CD4-positive, alpha-beta T cell treated with Interleukin-6 at 100 ng/mL for 8 hours (primary cell): ENCODE measurements at places on chromosomes 4 and X.

- DNase-seq = no peak
These were observed 10.3 kb downstream of the ELOVL6 start for GRCh38 chr4:110188113-110188512.

GRCh38 chrX:63186137-63186536 lies 165.0 kb downstream of the SPIN4 start:
- no peak for DNase-seq

GRCh38 chrX:13386636-13387035 lies 66.8 kb upstream of the ATXN3L start:
- DNase-seq = no peak

DNA sequence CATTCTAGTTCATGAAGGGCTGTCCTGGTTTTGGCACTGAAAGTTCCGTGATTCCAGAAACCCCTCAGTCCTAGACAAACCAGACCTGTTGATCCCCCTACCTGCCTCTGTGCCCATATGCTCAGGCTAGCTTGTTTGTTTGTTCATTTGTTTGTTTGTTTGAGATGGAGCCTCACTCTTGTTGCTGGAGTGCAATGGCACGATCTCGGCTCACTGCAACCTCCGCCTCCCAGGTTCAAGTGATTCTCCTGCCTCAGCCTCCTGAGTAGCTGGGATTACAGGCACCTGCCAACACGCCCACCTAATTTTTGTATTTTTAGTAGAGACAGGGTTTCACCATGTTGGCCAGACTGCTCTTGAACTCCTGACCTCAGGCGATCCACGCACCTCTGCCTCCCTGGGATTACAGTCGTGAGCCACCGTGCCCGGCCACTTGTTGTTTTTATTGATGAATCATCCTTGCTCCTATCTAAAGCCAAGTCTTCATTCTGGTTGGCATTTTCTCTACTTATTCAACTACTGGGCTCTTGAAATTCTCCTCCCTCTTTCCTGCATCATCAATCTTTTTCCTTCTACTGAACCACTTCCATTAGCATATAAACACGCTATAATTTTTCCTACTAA lies 86.3 kb upstream of the BMP2K start:
- no peak for DNase-seq

DNA sequence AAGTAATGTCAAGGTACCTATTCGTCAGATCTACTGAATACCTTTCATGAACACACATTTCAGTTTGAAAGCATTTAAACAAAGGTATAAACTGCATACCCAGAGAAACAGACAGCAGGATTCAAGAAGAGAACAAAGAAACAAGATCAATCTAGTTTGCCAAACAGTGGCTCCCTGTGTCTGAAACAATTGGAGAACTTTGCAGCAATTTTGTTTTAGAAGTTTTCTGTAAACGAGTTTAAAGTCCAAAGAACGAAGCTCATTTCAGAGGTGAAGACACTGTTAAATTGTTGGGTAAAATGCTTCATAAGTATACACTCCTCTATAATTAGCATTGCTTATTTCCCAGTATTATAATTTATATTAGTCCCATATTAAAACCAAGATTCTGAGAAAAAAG lies 21.4 kb upstream of the NSUN7 start:
- no peak for DNase-seq

- DNase-seq = no peak
These were observed 81.8 kb downstream of the MID1IP1 start for GRCh38 chrX:38882894-38883626.

DNA sequence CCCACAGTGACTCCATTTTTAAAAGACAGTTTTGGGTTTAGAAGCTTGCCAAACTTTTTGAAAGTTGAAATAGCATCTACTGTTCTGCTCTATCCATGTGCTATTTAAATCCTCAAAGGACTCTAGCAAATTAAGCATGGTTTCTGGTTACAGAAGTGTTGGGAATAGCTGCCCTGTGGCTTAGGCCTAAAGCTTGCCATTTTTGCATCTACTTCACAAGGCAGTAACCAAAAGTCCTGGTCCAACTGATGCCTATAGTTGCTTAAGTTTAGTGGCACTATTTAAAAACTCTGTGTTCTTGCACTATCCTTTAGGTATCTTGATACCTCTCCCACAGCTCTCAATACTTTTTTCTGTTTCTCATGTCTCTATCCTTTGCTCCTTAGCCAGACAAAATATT lies 251.0 kb upstream of the GPC4 start:
- DNase-seq = no peak

DNA sequence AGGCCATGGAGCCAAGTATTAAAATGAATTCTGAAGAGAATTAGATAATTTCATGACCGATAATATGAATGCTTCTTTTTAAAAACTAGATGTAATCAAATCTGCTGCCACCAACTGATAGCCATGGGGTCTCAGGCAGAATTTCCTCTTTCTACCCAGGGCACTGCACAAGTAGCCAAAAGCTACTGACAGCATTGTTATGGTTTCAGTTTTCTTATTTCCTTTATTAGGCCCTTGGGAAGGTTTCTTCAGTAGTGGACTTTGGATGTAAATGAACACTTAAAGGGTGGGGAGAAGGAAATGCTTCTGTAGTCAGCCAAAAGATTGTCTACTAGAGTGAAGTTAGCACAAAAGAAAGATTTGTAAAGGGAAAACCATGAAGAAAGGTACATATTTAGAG lies 686.0 kb downstream of the ADGRL3 start:
- DNase-seq = no peak

GRCh38 chr4:172202480-172203076 lies 389.4 kb downstream of the GALNTL6 start:
- no peak for DNase-seq

DNA sequence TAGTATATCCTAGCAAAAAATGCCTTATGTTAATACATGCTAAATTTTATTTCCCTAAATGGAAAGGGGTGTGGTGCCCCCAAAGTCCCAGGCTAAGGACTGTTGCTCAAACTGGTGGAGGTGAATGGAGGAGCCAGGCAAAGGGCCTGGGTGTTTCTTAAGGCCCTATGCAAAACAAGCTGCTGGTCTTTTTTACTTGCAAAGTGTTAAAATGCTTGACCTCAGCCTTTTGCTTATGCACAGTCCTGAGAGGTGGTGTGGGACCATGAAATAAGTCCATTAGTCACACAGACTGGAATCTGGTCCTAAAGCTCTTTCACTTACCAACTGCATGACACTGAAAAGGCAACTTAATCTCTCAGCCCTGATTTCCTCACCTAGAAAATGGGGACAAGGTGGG lies 223.5 kb upstream of the MBNL3 start:
- no peak for DNase-seq

GRCh38 chr4:48212165-48212564 lies 57.5 kb downstream of the TEC start:
- no peak for DNase-seq
